A549 (cell line): ENCODE measurements at places on chromosomes 12 and 14.

- no peak for DNase-seq
Observed at GRCh38 chr12:3667485-3667884, 85.4 kb downstream of the CRACR2A start.

GRCh38 chr12:86727160-86727559 is 471.0 kb upstream of the MGAT4C start:
- DNase-seq, result no peak

GRCh38 chr14:106811162-106811561 is 1284.8 kb downstream of the TMEM121 start:
- DNase-seq, result no peak

DNA sequence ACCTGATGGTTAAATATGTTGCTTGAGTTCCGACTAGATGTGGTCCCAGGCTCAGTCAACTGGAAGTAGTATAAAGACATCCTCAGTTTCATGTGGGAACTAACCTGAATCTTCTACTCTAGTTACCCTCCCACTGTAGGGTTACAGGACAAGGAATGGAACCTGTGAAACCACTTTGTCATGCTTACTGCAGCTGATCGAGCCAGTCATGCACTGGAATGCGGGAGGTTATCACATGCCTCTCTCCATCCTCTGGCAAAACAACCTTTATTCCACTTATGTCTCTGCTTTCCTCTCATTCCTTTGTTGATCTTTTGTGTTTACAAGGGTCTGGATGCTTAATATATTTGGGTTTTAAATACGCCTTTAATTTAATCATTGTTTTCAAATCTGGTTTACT is 111.9 kb upstream of the DDHD1 start:
- DNase-seq, result peak; percentile 7

- no peak for DNase-seq
Observed at GRCh38 chr12:28413460-28414109, 223.3 kb downstream of the CCDC91 start.

DNA sequence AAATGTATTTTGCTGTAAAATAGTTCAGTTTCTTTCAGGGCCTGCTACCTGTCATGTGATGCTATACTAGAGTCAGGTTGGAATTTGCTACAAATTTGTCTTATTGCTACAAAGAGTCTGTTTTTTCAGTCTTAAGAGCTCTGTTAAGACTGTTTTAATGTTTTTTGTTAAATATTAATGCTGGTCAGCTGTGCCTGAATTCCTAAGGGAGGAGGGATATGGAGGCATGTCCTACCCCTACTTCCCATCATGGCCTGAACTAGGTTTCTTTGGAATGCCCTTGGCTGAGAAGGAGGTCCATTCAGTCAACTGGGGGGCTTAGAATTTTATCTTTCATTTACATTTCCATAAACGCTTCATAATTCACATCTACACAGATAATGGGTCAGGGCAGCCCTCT is 30.0 kb downstream of the IQSEC3 start:
- DNase-seq, result no peak

GRCh38 chr12:51307655-51308593 is 16.1 kb downstream of the BIN2 start:
- peak; percentile 91 for DNase-seq

DNA sequence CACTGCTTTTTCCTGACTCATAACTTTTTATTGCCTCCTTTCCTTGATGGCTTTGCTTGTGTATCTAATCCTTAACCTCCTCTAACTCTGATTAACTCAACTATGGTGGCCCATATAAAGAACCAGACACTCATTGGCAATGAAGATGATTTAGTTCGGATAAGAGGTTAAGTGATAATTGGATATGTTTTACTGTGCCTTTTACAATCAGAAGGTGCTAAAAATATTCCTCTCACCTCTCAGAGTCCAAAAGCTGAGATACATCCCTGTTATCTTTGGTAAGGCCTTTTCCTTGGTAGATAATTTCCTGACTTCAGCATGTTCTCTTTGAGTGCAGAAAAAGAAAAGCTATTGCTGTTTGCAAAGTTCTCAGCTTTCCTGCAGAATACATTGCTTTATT is 367.7 kb downstream of the SLC16A7 start:
- DNase-seq, result no peak

GRCh38 chr12:104026841-104027599 is 23.0 kb downstream of the GLT8D2 start:
- no peak for DNase-seq

GRCh38 chr14:76844223-76844622 is 18.0 kb downstream of the LRRC74A start:
- peak; percentile 53 for DNase-seq

- no peak for DNase-seq
Observed at GRCh38 chr12:98514982-98515286, 456 bp upstream of the TMPO start.

DNA sequence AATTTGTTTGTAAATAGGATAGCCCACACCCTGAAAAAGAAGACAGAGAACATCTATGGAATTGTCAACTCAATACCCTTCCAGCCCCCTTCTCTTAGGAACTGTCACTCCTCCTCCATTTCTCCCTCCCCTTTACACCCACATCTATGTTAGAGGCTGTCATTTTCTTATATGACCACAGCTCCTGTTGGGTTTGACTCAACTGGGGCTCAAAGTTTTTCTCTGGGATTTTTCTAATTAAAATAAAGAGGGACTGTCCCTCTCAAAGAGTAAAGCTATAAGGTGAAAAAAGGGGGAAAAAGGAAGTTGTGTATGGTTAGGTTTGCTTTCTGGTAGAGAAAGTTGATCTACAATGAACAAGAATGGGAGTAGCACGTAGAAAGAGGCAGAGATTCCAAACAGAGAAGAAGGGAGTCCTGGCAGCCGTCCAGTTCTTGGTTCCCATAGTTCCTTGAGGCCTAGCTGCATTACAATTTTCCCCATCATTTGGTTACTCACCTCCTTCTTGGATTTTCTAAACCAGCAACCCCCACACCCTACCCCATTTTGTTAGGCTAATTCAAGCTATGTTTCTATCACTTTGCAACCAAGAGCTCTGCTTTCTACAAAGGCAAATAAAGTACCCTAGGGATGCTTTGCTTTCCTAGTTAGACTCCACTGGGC is 44.3 kb upstream of the STK38L start:
- DNase-seq, result no peak

- DNase-seq, result no peak
Observed at GRCh38 chr12:116709768-116710167, 28.1 kb downstream of the SPRING1 start.

DNA sequence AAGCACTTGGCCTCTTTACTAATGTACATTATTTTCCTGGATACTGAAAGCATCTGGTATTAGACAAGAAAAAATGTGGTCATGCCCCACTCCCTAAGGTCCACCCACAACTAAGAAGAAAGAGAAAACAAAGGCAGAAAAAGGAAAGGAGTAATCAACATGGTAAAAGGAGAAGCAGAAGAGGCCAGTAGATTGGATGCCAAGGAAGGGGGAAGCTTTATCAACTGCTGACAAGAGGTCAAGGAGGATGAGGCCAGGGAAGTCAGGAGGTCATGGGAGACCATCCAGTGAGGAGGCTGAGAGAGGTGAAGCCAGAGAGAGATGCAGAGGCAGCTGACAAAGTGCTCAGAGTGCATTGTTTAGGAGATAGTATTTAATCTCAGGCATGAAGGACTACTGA is 383.5 kb downstream of the ZFP36L1 start:
- DNase-seq, result no peak

DNA sequence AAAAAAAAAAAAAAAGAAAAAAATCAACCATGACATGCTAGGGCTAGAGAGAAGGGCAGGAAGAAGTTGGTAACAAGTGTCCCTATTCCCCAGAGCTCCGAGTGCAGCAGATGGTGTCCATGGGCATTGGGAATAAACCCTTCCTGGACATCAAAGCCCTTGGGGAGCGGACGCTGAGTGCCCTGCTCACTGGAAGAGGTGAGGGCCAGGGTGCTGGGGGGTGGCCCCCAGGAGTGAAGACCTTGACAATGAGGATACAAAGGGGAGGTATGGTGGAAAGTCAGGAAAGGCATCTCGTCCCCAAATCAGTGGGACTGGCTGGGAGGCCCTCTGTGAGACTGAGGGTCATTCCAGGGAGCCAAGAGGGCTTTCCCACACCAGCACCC is 11.6 kb downstream of the ZNF219 start:
- no peak for DNase-seq

- no peak for DNase-seq
Observed at GRCh38 chr12:19545301-19545700, 106.0 kb downstream of the AEBP2 start.

DNA sequence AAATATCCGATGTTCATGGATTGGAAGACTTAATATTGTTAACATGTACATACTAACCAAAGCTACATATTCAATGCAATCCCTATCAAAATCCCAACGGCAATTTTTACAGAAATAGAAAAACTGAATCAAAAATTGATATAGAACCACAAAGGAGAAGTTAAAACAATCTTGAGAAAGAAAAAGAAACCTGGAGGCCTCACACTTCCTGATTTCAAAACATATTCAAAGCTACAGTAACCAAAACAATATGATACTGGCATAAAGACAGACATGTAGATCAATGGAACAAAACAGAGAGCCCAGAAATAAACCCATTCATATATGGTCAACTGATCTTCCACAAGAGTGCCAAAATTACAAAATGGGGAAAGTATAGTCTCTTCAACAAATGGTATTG is 5.4 kb upstream of the PELI2 start:
- no peak for DNase-seq

DNA sequence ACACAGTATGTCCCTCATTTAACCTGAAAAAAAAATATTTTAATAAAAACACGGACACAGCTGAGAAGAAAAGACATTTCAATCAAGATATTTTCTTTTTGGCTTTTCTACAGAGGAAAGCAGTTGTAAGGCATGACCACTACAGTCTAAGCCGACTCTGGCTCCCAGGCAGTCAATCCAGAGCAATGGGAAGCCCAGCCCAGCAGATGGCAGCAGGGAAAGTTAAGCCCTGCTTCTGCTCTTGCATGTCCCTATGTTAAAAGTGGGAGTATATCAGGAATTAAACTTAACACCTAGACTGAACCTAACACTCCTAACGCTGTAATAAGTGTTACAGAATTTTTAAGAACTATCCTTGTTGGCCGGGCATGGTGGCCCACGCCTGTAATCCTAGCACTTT is 19.5 kb upstream of the HAL start:
- DNase-seq, result peak; percentile 27

GRCh38 chr12:62698701-62699101 is 232.1 kb downstream of the MON2 start:
- no peak for DNase-seq

GRCh38 chr14:92938235-92938875 is 15.4 kb downstream of the CHGA start:
- DNase-seq, result no peak

- peak; percentile 55 for DNase-seq
Observed at GRCh38 chr12:27623645-27624044, 72.6 kb upstream of the REP15 start.

- DNase-seq, result no peak
Observed at GRCh38 chr14:91019673-91020072, 40.8 kb downstream of the RPS6KA5 start.

DNA sequence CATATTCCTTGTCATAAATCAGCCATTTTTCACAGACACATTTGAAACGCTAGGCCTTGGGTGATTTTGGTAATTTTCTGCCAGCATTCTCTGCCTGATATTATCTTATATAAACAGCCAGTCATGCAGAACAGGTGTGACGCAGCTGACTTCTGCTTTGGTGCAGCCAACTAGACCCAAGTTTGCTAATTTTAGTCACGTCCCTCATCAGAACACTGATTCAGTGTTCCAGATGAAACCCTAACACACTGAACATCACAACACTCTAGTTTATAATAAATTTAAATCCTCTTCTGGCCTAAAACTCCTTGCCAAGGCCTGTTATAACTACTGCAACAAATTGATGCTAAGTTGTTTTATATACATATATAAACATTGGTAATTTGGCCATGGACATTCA is 386.1 kb downstream of the SEC23A start:
- DNase-seq, result no peak

DNA sequence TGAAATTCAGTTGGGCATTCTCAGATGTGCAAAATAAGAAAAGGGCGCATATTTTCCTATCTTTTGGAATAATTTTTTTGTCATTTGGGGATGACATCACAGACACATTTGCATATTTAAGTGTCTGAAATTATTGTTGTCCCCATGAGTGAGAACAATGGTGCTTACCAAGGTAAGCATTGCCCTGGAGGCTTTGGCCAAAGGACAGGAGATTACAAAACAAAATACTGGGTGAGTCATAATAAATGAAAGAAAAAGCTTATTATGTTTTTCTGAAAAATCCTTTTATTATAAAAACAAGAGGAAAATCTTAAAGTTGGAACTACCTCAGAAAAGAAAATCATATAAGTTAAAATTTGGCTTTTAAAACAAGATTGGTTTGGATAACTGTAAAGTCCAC is 254.9 kb downstream of the BTG1 start:
- DNase-seq, result peak; percentile 7

DNA sequence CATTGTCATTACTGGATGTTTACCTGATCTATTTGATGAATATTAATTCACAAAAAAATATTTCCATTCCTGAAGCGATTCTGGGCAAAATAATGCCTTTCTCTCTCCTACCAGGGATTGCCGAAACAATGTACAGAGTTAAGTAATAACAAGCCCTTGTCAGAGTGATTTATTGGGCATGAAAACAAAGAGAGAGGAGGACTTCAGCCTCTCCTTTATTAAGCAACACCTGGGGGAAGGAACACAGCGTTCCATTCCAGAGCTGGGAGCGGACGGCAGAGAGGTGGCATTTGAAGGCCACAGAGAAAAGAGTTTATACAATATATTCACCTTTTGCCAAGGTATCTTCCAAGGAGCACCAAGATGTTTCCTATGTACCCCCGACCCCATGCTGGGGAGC is 165.8 kb downstream of the KSR2 start:
- peak; percentile 58 for DNase-seq

- no peak for DNase-seq
Observed at GRCh38 chr14:77036484-77037214, 8.1 kb upstream of the IRF2BPL start.

GRCh38 chr12:121949648-121950397 is 31.4 kb downstream of the CFAP251 start:
- DNase-seq, result no peak

DNA sequence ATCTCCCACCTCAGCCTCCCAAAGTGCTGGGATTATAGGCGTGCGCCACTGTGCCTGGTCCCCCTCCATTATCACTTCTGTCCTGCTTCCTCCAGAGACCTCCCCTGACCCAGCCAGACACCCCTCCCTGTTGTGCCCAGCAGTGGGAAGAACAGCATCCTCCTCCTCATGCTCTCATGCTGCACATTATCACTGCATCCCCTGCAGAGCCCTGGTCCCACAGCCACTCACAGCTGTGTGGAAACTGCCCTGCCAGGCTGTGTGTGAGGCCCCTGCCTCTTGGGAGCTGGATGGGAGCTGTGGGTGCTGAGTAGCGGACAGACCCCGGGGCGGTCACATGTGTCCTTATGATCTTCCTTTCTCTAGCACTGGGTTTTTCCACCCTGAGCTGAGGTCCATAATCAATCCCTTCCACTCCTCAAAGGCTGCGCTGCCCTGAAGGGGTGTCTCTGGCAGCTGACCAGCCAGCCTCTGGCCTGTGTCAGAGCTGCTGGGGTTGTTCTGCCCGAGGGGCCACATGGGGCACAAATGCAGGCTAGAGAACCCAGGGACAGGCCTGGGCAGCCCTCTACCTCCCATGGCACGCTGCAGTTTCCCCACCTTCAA is 9.2 kb downstream of the HIP1R start:
- DNase-seq, result no peak
